Stimulated activated CD8-positive, alpha-beta memory T cell treated with anti-CD3 and anti-CD28 coated beads, Interleukin-15, amount 100 ng/mL, for 24 hours (primary cell): ENCODE measurements at places on chromosomes 13 and 19.
A peak's percentile ranks its signal among the peaks of the same experiment; 100 is the strongest.

GRCh38 chr19:48844472-48844871 lies 8.2 kb upstream of the HSD17B14 start:
- DNase-seq, result no peak

DNA sequence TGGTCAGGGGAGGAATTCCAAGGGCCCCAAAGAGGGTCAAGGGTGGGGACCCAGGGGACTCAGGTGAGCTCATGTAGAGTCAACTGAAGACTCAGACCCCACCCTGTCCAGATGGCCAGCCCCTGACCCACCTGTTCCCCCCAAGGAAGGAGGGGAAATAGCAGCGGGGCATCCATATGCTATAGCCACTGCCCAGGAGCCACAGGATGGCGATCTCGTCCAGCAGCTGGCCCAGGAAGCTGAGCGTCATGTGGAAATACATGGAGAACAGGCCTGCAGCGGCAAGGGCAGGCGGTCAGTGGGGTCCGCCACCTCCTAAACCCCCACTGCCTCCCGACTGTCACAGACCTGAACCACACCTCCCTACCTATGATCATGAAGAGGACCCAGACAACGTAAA lies 21.4 kb downstream of the ACER1 start:
- DNase-seq, result no peak

GRCh38 chr13:85601526-85601925 lies 197.7 kb downstream of the SLITRK6 start:
- DNase-seq, result no peak

DNA sequence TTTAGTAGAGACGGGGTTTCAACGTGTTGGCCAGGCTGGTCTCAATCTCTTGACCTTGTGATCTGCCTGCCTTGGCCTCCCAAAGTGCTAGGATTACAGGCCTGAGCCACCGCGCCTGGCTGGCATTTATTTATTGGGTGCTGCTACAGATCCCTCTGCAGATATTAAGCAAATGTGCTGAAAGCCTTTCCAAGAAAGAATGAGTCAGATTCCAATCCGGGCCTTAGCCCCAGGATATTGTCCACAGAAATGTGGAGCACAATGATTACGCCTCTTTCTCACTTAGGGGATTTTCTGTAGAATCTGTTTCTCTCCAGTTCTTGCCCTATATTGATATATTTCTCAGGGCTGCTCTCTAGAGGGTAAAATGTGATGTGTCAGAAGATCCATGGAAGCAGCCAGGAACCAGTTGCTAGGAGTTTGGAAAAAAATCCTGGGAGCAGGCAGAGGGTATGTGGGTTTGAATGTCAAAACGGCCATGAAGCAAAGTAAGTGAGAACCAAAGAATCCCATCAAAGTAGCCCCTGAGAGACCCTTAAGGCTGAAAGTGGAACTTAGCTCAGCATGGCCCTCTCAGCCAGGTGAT lies 24.8 kb upstream of the IGFL4 start:
- DNase-seq, result no peak

- no peak for DNase-seq
These were observed 13.4 kb downstream of the CAPS start for GRCh38 chr19:5927441-5927821.

DNA sequence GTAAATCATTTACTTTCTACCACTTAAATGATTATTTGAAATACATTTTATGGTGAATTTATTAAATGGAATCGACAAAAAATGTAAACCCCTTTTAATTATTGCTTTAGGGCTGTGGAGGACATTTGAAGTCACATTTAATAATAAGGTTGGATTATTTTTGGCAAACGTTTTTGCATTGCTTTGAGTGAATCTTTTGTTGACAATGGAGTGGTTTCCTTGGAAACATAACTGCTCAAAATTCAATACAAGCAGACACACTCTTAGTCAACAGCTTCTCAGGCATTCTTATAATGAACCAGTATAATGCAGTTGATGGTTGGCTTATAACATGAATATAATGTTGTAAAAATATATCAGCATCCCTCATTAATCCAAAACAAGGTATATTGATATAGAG lies 104.7 kb downstream of the DCLK1 start:
- no peak for DNase-seq

GRCh38 chr13:110625771-110626321 lies 10.5 kb downstream of the NAXD start:
- no peak for DNase-seq

DNA sequence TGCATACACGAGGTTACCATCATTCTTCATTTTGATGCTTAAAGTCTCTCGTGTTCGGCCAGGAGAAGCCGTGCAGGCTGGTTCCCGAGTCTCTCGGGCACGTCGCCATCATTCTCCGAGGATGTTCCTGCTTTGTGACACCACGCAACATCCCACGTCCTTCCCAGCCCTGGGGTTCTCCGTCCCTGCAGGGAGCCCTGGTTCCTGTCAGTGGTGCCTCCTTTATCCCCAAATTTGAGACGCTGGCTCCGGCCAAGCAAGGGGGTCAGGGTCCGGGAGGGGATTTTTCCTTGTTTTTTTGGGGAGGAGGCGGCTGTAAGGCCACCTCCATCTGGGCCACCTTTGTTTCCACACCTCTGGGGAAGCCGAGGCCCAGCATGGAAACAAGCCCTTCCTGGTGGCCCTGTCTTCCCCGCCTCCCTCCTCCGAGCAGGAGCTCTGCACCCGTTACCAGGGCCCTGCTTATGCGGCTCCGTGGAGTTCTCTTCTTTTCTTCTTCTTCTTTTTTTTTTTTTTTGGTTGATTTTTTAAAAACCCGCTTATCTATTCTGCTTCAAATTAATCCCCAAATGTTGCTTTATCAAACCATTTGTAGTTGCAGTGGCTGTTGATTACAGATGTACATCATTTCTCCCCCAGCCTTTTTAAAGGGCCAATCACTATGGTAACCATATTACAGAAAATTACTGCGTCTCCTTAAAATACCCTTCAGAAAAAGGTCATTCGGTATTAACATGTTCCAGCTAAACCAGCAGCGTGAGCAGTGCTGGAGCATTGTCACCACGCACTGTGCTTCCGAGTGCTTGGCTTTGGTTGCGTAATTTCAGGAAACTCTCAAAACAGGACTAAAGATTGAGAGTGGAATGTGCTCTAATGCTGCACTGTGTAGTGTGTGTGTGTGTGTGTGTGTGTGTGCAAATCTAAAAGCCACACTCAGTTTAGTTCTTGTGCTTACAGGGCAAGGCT lies 50.4 kb downstream of the TEX29 start:
- no peak for DNase-seq

DNA sequence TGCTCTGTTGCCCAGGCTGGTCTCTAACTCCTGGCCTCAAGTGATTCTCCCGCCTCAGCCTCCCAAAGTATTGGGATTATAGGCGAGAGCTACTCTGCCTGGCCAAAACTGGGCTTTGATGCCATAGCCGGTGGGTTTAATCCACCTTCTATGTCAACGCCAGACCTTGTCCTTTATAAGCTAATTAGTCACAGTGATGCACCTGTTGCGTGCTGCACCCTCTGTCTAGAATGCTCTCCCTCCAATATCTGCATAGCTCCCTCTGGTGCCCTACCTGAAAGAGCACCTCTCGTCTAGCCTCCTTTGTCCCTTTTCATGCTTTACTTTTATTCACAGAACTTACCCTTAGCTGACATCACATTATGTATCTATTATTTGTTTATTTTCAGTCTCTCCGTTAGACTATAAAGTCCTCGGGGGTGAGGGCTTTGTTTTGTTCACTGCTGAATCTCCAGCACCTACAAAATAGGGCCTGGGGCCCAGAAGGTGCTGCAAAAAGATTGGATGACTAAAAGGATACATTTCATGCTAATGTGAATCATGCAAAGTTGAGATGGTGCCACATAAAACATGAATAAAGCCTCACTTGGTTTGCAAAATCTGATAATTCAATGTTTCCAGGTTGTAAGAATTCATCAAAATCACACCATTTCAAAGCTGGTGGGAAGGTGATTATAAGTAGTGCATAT lies 148.1 kb downstream of the USP12 start:
- no peak for DNase-seq

GRCh38 chr19:35002037-35002535 lies 2.0 kb downstream of the GRAMD1A start:
- DNase-seq, result no peak

DNA sequence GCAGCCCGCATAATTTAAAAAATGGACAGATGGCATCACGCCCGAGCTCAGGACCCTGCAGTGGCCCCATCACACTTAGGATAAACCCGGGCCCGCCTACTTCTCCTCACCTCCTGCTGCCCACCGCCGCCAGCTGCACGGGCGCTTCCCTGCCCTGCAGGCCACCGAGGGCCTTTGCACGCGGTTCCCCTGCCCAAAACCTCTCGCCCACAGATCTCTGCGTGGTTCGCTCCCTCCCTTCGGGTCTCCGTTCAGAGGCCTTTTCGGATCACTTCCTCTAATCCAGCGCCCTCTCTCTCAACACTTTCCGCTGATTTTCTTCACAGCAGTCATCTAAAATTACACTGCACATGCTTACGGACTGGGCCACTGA lies 1.8 kb downstream of the SHISA7 start:
- DNase-seq, result no peak

- DNase-seq, result no peak
These were observed 20.8 kb upstream of the GPR32 start for GRCh38 chr19:50749490-50749889.

DNA sequence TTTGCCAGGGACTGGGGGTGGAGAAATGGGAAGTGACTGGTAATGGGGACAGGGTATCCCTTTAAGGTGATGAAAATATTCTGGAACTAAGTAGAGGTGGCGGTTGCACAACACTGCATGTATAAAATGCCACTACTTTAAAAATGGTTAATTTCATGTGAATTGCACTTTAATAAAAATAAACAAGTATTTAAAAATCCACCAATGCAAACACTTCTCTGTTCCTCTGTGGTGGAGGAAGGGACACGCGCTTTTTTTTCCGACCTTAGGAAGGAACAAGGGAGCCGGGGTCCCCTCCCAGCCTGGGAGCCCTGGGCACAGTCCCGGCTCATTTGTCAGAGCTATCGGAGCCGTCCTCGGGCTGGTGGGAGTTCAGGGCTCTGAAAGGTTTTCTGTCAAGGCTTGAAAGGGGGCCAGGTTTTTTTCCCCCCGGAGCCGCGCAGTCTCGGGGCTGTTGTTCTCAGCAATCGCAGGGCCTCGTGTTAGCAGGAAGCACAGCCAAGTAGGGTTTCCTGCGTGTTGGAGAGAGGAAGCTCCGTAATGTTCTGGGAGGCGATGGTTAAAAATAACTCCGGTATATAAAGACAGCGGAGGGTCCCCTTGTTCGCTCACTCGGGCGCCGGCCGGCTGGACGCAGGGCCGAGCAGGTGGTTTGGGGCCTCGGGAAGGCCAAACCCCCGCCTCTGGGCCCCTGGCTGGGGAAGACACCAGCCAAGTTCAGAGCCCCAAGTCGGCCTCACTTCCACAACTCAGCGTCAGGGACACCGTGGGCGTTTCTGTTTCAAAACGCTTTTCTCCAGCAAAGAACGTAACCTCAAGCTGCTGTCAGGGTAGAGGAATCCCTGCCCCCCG lies 41.2 kb upstream of the KLF2 start:
- DNase-seq, result peak; percentile 39

GRCh38 chr13:107516517-107516916 lies 698.8 kb downstream of the LIG4 start:
- no peak for DNase-seq

GRCh38 chr13:23903906-23904280 lies 6.6 kb upstream of the C1QTNF9B start:
- no peak for DNase-seq

- DNase-seq, result no peak
These were observed 452.2 kb downstream of the FGF14 start for GRCh38 chr13:101949681-101950080.

DNA sequence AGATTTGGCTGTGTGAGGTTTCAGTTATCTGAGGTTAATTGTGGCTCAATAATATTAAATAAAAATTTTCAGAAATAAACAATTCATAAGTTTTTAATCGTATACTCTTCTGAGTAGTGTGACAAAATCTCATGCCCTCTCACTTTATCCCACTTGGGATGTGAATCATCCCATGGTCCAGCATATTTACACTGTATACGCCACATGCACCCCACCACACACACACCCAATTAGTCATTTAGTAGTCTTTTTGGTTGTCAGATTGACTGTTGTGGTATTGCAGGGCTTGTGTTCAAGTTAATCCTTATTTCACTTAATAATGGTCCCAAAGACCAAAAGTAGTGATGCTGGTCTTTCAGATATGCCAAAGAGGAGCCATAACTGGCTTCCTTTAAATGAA lies 66.4 kb upstream of the PCDH9 start:
- DNase-seq, result no peak

DNA sequence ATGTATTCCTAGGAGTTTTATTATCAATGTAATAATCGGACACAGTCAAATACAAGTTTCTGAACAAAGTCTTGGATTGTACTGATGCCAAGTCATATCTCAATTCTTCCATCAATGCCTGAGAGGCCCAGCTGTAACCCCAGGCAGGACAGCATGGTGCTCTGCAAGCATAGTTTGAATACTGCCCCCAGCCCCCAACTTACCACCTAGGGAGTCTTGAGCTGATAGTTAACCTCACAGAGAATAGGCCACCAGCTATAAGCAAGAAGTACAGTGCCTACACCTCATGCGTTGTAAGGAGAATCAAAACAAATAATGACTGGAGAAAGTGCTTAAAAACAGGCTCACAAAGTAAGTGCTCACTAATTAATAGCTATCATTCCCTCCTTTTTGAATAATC lies 2.7 kb downstream of the PROSER1 start:
- no peak for DNase-seq

DNA sequence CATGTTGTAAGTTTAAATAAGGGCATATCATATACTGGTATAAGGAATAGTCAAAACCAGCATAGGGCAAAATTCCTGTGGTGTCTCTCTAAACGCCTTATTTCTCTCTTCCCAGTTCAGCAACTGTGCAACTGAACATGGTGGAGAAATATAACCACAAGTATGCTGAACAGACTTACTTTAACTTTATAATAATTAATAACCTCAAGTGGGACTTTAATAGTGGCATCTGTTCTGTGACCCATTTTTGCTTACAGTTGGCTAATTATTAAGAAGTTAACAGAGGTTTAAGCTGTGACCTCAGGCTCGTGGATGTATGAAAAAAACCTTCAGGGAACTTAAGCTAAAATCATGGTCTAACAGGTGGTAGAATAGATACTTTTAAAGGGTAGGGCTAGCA lies 54.3 kb downstream of the MICU2 start:
- no peak for DNase-seq

- no peak for DNase-seq
These were observed 1031.0 kb upstream of the PCDH9 start for GRCh38 chr13:68261105-68261504.

DNA sequence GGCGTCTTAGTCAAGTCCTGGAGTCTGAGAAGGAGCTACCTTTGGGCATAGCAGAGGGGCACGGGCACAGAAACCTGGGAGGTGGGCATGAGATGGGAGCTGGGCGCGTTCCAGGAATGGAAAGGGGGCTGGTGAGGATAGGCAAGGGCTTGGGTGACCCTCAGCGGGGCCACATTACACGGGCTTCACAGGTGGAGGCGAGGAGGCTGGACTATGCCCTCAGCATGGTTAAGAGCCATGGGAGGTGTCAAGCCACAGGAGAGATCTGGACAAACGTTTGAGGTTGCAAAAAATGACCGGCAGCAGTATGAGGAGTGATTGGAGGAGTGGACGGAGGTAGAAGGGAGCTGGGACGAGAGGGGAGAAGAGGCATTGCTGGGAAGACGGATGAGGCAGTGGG lies 21.5 kb downstream of the NECTIN2 start:
- DNase-seq, result no peak

- no peak for DNase-seq
These were observed 79.2 kb upstream of the UQCRFS1 start for GRCh38 chr19:29292153-29292552.
